IPS-NIHi11 (cell line): ENCODE measurements at places on chromosomes 12 and 14.

GRCh38 chr14:60845523-60845922, 111.0 kb downstream of the MNAT1 start:
- no peak for DNase-seq

DNA sequence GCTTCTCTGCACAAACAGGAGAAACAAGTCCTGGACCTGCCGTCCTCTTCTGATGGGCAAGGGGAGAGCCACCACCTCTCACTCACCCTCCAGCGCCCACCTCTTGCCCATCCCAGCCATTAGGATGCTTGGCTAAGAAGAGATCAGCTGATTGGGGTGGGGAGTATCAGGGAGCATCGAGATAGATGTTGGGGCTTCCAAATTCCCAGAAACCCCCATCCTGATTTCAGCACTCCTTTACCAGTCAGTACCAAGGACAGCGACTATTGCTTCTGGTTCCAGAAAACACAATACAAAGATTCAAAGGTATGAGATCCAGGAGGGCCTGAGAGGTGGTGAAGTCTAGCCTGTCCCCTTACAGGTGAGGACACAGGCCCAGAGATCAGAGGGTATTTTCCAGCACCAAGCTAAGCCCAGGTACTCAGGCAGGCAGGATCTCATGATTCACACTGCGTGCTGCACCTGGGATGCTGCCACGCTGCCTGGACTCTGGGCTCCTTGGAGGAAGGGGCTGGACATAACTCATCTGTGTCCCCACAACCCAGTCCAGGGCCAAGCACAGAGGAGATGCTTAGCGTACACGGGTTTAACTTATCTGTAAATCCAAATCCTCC, 76.6 kb downstream of the TUNAR start:
- peak; percentile 53 for DNase-seq

- no peak for DNase-seq
Measured at GRCh38 chr12:132160016-132160415, 15.8 kb downstream of the NOC4L start.

DNA sequence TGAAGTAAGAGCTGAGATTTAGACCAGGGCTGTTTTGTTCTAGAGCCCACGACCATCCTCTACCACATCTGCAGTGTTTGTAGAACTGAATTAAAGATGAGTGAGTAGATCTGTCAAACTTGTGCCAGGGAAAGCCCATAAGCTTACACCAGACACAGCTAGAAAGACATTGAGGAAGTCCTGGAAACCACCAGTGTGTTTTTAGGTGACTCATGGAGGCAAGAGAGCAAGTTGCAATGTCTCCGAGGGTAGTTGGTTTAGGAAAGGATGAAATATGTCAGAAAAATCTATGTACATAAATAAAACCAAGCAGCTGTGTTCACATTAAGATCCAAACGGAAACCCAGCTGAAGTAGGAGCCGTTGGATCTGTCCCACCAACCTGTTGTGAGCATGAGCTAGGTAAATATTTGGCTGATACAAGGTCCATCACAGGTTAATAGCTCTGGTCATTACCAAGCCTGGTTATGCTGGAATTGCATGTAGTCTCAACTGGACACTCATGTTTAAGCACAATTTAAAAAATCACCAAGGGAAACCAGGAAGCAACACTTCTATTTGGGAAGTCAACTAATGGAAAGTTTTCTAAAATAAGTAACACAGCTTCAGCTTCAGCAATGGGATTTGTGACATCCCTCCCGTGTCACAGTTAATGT, 49.9 kb upstream of the PLEKHG3 start:
- DNase-seq: no peak

GRCh38 chr14:100899884-100900771, 3.4 kb downstream of the RTL1 start:
- DNase-seq: no peak

DNA sequence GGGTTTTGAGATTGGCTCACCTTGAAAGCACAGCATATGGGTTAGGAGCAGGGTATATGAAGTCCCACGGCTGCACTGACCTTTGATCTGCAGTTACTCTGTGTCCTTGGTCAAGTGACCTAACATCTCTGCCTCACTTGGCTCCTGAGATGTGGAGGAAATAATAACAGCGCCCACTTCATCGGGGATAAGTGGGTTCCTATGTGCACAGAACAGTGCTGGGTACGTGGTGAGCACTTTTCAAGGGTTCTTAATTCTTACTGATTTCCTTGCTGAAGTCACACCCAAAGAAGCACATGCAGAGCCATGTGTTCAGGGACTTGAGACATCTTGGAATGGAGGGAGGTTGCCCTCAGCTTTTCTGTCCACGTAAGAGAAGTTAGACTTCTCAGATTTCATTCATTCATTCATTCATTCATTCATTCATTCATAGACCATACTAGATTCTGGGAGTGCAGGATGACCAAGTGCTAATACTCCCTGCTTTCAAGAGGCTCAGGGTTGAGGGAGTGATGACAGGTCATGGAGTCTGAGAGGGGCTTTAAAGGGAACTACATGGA, 39.4 kb downstream of the ADGRD1 start:
- DNase-seq: no peak
